Cortex of kidney (tissue), 1 donor: ENCODE measurements at places on chromosomes 5 and 9.

DNA sequence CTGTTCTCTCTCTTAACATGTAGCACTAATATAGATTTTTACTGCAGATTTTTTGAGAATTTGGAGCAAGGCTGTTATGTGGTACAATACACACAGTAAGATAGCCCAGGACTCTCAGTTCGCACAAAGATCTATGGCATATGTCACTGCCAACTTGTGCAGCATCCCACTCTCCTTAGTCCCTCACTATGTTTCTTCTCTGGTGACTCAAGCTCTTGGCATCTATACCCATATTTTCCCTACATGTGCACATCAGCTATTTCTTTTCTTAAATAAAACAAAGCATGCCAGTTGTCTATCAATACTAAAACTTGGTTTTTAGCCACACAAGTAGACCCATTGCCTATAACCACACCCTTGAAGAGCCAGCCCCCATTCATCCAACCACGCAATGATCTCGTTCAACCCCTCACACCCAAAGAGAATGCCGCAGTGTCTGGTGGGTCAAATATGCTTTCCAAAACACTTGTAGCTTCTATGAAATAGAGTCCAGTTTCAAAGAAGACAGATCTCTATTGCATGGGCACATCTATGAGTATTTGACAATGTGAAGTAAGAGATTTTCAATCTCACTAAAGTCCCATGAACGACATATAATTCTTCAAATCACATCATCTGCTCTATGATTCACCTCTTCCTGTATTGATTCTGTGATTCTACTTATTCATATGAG is 18.2 kb upstream of the IL7R start:
- no peak for DNase-seq

- no peak for DNase-seq
Measured at GRCh38 chr5:3911773-3912172, 316.1 kb downstream of the IRX1 start.

DNA sequence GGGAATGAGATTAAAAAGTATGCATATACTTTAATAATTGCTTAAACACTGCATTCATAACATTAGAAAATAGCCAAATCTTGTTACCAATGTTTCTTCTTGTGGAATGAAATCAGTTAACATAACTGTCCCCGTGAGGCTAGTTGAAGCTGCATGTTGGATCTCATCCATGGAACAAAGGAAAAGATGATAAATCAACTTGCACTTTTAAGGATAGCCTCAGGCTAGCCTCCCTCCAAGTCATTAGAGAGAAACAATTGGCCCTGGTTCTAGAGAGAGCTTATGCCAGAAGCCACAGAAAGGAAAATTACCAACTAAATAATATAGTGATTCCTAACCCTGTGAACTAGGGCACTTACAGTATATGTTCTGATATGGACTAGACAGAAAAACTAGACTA is 66.9 kb downstream of the GRIN3A start:
- no peak for DNase-seq

GRCh38 chr9:2043881-2044462 is 28.8 kb downstream of the SMARCA2 start:
- DNase-seq = no peak

DNA sequence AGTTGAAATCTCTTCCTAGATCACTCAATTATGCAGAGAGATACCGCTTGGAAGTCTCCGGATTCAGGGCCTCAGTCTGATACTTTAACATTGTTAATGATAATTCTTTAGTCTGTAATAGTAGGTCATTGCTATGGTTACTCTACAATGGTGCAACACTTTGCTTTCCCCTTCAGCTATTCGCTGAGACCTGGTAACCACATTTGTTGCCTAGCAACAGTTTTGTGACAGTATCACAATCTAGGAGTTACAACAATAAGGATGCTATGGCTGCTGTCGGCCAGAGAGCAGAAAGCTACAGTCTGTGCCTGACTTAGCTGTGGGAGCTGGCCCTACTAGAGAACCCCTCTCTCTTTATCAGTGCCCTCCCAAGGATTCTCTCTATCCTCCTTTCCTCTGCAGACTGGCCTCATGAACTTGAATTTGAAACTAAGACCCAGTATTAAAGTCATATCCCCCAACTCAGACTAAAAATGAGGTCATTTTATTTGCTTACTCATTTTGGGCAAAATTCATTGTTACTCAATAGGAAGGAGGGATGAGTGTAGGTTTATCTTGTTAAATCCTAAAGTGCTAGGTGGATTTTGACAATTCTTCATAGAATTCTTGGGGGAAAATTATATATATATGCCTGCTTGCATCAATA is 39.3 kb downstream of the NR2F1 start:
- DNase-seq = no peak

- no peak for DNase-seq
Measured at GRCh38 chr5:160727296-160727997, 124.6 kb downstream of the ATP10B start.

DNA sequence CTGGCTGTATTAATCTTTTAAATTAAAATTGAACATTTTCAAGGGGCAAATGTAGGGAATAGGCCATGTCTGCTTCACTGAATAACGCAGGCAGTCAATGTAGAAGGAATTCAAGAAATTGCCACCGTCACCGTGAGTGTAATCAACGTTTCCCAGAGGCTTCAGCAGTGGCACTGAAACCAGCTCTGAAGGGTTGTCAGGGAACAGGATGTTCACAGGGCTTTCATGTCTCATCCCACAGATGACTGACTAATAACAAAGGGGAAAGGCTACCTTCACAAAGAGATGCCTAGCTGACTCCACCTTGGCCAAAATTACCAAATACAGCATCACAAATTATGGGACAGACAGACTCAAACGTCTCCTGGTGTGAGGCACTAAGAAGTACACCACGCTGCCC is 70.4 kb upstream of the SIMC1 start:
- DNase-seq = no peak

GRCh38 chr5:111806753-111807152 is 49.8 kb upstream of the NREP start:
- no peak for DNase-seq

GRCh38 chr9:130165579-130165978 is 6.6 kb upstream of the NCS1 start:
- DNase-seq = no peak

GRCh38 chr5:177312649-177313181 is 1.0 kb upstream of the MXD3 start:
- DNase-seq = no peak

GRCh38 chr5:123771715-123772114 is 259.7 kb downstream of the CSNK1G3 start:
- no peak for DNase-seq

- no peak for DNase-seq
Measured at GRCh38 chr9:2809692-2810419, 34.0 kb downstream of the PUM3 start.

- DNase-seq = no peak
Measured at GRCh38 chr5:176727983-176728675, 80.8 kb downstream of the TSPAN17 start.

- no peak for DNase-seq
Measured at GRCh38 chr9:124553738-124554137, 46.5 kb upstream of the NR5A1 start.

DNA sequence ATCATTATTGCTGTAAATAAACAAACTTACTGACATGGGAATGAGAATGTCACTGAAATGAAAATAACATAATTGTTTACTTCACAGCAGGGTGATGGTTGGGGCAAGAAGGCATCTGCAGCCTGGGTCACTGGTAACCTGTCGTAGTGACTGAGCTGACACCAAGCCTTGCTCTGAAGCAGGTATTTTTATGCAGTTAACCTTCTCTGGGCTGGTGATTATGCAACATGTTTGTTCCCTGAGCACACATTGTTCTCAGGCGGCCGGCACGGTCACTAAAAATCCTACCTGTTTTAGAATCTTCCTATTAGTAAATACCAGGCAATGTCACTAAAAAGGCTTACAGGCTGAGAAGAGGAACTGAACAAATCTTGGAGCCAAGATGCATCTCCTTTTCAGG is 157.7 kb upstream of the NR3C1 start:
- DNase-seq = no peak

DNA sequence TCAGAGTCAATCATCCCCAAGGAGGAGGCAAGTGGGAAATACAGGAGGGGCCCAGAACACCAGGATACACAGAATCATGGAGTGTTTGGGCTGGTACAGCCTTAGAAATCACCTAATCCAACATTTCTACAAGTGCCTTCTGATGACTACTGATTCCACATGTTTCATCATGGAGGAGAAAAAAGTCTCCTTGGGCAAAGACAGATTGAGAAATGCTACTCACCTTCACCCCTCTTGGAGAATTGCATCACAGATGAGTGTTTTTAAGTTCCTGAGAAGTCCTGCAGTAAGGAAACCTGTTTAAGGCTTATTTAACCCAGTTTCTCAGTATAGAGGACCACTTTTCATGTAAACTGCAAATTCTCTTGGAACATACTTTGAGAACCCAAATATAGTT is 2.2 kb upstream of the SLIT3 start:
- no peak for DNase-seq

GRCh38 chr5:32942225-32942989 is 231.3 kb downstream of the NPR3 start:
- no peak for DNase-seq

DNA sequence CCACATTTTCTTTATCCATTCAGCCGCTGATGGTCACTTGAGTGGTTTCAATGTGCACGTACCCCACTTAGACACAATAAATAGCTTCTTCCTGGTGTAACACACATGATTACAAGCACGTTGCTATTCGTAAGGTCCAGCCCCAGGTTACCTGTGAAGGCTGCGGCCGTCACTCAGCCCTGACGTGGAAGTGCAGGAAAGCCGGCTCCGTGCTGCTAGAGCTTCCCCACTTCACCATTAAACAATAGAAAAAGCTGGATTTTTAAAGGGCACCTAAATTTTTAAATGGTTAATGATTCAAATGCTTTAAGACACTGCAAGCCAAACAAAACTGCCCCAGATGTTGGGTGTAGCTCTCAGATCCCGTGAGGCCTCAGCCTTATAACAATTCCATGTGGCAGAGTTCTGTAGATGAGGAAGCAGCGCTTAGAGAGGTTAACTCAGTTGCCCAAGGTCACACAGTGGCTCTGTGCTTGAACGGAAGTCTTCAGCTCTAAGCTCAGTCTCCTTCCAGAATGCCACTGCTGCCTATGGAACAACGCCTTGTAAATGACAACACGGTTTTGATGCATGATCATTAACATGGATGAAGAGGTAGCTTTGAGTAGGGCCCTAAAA is 125.7 kb downstream of the COL23A1 start:
- no peak for DNase-seq

DNA sequence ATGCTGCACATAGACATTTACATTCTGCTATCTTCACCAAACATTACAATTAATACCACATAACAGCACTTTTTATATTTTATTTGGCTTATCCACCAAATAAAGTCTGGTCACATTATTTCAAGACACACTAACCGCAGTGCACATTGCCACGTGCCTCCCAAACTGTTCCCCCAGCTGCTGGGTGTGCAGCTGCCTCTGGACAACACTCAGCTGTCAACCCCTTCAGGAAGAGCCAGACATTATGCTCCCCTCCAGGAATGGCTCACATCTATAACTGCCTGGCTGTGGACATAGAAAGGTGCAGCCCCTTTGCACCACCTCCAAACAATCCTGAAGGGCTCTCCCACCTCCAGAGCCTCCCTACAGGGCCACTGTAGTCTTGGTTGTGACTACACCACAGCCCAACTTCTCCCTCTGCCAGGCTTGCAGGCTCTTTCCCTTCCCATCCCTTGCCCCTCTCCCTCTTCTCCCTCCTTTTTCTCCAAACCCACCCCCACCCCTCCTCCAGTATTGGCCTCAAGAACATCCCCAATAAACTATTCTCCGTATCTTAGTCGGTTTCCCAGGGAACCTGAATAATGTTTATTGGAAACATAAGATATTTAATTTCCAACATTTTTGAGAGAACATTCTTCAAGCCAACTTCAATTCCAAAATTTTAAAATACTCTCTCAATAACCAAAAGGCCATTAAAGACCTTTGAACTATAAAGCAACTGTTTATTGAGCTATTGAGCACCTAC is 372.3 kb downstream of the CTNND2 start:
- DNase-seq = no peak

DNA sequence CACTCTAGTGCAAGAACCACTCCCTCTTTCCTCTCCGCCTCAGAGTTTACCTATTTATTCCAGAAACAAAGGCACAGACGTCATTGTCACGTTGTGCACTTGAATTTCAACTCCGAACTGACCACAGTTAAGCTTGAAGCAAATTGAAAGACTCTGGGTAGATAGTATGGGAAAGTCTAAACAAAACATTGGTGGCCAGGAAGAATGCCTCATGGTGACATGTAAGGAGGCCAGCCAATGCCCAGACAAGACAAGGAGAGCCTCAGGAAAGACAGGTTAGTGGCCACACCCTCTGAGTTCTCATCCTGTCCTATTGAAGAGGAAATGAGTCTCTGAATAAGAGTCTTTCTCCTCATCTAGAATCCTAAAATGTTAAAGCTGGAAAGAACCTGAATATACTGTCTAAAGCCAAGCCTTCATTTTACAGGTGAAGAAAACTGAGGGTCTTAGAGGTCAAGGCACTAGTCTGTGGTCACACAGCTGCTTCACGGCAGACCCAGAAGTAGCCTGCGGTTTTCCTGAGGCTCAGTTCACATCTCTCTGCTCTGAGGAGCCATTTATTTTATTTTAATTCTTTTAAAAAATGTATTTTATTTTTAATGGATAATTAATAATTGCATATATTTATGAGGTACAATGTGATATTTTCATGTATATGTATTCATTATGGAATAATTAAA is 30.2 kb downstream of the ZFAND5 start:
- DNase-seq = no peak

- DNase-seq = no peak
Measured at GRCh38 chr9:96554326-96554725, 65.3 kb downstream of the CDC14B start.

DNA sequence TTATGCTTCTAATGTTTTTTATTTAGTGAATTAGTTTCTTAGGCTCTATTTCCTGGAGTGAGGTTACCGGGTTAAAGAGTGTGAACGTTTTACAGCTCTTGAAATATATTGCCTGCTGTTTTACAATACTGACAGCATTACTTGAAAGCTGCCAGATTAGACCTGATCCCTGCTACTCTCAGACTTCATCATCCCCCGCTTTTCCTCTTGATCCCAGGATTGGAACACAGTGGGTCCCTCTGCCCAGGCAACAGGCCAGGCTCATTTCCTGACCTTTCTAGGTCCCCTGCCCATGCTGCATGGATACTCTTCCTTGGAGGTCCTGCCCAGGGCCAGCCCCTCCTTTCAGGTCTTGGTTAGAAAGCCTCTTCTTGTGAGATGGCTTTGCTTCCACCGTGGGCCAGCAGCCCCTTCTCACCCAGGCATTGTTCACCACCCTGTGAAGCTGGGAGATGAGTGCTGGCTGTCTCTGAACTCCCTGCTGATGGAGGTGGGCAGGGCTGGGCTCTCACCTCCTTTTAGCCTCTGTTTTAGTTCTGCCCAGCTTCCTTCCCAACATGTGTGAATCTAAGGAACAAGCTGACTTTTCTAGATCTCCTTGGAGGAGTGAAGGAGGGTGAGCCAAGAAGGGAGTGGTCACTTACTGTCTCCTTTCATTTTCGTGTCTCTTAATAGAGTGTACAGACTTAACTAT is 15.5 kb upstream of the FAM120AOS start:
- no peak for DNase-seq

DNA sequence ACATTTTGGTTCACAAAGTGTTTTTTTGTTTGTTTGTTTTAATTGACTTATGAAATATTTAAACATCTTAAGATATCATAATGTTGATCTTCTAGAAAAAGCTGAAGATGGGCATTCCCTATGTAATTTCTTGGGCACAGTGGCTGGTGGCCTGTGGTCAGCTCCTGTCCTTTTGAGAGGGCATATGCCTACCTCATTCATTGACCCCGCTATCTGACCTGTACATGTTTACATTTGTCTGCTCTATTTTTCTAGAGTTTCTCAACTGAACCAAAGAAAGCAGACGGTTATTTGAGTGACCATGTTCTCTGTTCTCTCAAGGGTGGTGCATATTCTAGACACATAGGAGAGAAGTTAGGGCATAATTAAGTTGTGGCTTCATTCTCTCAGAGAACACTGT is 5.3 kb downstream of the SGCD start:
- DNase-seq = no peak
